ENCODE measurements at places on chromosomes 7 and 10. TPM values are rescaled to one million over a fixed set of nuclear protein-coding genes. Genes with fewer than 3 reads are reported as not detected.

Gene GSAP
- total RNA-seq = 7.4 TPM

Gene LRRC18
- total RNA-seq = 0.39 TPM

Gene COL17A1
- 128 TPM for total RNA-seq

Gene LIPF
- 0.10 TPM for total RNA-seq

Gene LRRC4
- total RNA-seq = 1.2 TPM

Gene NKX2-3
- total RNA-seq = not detected

Gene GPAM
- 284 TPM for total RNA-seq

Gene CNNM1
- 0.20 TPM for total RNA-seq

Gene ANKRD26
- 17.6 TPM for total RNA-seq

Gene PTN
- 20.8 TPM for total RNA-seq

Gene MEST
- 357 TPM for total RNA-seq

Gene PON3
- 11.2 TPM for total RNA-seq

Gene GPR158
- total RNA-seq = 0.10 TPM

Gene ARHGEF35
- 10.3 TPM for total RNA-seq
